Suppressor macrophage (primary cell): ENCODE measurements at places on chromosomes 13 and 19.

GRCh38 chr13:53848366-53848961 is 819.9 kb downstream of the OLFM4 start:
- DNase-seq: no peak

DNA sequence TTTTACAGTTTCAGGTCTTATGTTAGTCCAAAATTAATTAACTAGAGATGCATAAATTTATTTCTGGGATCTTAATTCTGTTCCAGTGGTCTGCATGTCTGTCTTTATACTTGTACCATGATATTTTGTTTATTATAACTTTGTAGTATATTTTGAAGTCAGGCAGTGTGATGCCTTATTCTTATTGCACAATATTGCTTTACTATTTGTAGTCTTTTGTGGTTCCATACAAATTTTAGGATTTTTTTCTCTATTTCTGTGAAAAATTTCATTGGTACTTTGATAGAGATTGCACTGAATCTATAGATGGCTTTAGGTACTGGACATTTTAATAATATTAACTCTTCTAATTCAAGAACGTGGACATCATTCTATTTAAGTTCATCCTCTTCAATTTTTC is 304.0 kb downstream of the GPC5 start:
- DNase-seq: no peak

DNA sequence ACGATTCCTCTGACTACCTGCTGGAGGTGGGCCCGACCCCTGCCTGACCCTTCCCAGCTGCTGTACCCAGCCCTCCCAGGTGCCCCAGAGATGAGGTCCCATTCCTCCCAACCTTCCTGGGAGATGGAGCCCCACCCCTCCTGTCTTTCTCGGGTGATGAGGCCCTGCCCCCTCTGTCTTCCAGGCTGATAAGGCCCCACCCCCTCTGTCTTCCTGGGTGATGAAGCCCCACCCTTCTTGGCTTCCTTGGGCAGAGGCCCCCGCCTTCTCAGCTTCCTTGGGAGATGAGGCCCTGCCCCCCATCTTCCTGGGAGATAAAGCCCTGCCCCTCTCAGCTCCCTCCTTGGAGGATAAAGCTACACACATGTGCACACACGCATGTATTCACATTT is 47.9 kb downstream of the CERS4 start:
- DNase-seq: no peak

DNA sequence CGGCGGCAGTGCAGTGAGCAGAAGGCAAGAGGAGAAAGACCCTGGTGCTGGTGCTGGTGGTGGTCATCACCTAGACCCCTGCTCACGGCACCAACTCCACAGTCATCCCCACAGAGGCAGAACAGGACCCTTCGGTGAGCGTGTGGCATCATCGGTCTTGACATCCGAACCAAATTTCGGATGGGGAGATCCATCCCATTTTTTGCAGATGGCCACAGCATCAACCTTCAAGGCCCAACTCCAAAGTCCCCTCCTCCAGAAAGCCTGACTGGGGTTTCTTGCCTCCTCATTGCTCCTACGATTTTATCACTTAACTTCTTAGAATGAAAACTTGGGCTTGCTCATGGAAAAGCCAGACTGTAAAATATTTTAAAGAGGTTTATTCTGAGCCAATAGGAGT is 8.7 kb upstream of the KLK12 start:
- DNase-seq: no peak

DNA sequence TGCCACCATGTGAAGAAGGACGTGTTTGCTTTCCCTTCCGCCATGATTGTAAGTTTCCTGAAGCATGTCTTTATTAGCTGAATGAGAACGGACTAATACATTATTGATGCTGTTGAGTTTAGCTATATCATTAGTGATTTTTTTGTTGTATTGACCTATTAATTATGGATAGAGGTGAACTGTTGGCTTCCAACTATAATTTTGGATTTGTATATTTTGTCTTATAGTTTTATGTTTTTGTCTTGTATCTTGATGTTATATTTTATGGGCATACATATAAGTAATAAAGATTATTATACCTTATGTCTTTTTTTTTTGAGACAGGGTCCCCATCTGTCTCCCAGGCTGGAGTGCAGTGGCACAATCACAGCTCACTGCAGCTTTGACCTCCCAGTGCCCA is 45.6 kb downstream of the ZNF627 start:
- no peak for DNase-seq

- no peak for DNase-seq
These were observed 20.8 kb downstream of the ADGRL1 start for GRCh38 chr19:14185158-14185557.

- peak; percentile 48 for DNase-seq
These were observed at the start of gene HSD17B14 for GRCh38 chr19:48836089-48837017. HSD17B14 (minus strand) TSS chr19:48836491; CDS start chr19:48836411, 80 bp downstream.

GRCh38 chr19:16336571-16336970 is 11.9 kb downstream of the KLF2 start:
- DNase-seq: no peak

- no peak for DNase-seq
These were observed 69.8 kb upstream of the SCEL start for GRCh38 chr13:77465603-77466195.

DNA sequence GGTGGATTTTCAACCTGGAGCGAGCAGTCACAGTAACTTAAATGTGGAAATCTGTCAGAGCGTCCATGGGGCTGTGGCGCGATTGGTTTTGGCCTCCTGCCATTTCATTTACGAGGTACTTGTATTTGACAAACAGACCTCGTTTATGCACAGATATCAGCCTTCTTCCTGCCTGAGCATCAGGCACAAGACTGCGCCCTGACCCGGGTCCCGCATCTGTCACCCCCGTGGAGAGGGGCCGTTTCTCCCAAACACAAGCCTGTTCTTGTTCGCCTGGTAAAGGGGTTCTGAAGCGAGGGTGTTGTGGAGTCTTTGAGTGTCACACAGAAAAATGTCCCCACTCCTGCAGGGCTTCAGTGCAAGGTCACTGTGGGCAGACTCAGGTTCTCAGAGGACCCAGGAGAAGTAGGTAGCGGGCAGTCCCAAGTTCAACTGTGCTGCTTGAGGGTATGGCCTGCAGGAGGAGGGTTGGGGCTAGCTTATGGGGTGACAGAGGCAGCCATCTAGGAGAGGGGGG is 202.3 kb downstream of the URI1 start:
- DNase-seq: no peak

DNA sequence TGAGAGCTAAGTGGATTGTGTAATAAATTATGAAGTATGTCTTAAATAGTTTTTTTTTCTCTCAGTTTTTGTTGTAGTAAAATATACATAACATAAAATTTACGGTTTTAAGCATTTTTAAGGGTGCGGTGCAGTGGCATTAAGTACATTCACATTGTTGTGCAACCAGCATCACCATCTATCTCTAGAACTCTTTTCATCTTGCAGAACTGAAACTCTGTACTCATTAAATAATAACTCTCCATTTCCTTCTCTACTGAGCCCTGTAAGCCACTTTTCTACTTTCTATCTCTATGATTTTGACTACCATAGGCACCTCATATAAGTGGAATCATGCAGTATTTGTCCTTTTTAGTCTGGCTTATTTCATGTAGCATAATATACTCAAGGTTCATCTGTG is 87.1 kb downstream of the GJA3 start:
- peak; percentile 66 for DNase-seq

DNA sequence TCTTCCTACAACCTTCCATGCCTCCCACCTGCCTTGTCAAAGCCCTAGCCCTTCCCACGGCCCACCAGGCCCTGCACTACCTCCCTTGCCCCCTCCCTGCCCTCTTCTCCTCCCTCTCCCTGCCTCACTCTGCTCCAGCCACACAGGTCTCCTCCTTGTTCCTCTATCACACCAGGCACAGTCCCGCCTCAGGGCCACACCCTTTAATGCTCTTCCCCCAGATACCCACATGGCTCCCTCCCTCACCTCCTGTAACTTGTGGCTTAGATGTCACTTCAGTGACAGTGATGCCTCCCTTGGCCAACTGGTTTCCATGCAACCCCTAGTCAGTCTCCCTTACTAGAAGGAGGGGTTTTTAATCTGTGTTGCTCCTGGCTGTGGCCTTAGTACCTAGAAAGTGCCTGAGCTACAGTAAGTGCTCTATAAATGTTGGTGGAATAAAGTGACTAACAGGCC is 1.3 kb downstream of the SIRT6 start:
- DNase-seq: no peak

GRCh38 chr13:100394005-100394695 is 194.4 kb downstream of the GGACT start:
- DNase-seq: no peak

DNA sequence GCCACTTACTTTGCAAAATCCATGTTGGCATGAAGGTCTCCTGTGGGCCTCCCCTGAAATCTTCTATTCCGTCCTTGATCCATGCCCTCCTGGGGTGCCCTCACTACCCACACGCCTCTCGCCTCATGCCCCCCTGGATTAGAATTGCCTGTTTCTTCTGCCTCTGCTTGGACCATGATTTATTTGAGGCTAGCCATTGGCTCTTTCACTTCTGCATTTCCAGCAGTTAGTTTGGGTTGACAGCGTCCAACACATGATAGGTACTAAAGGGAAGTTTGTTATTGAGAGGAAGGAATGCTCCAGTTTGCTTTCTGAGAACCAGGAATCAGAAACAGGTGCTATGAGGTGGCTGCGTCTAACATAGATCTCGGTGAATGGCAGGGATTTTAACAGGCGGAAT is 30.5 kb upstream of the TPTE2 start:
- DNase-seq: peak; percentile 21

GRCh38 chr13:29482504-29482903 is 113.0 kb downstream of the SLC7A1 start:
- DNase-seq: no peak

- no peak for DNase-seq
These were observed 88.3 kb upstream of the PCDH9 start for GRCh38 chr13:67318398-67318797.

GRCh38 chr13:54733639-54734038 is 1705.0 kb downstream of the OLFM4 start:
- DNase-seq: no peak
